Naive thymus-derived CD8-positive, alpha-beta T cell (primary cell): ENCODE measurements at places on chromosomes 6 and 20. TPM values are rescaled to one million over a fixed set of nuclear protein-coding genes. Genes with fewer than 3 reads are reported as not detected.

Gene LY86
- total RNA-seq = 3.0 TPM

Gene CFAP61
- not detected for total RNA-seq

Gene PEX7
- 5.8 TPM for total RNA-seq

Gene TUBB2B
- total RNA-seq = not detected

Gene SLC17A3
- total RNA-seq = not detected

Gene CDSN
- total RNA-seq = not detected

Gene MMP24OS
- total RNA-seq = 83.4 TPM

Gene MYBL2
- 0.13 TPM for total RNA-seq

Gene LRFN2
- not detected for total RNA-seq

Gene GPSM3
- 276 TPM for total RNA-seq

Gene STXBP5
- 37.6 TPM for total RNA-seq

Gene DLK2
- 1.2 TPM for total RNA-seq

Gene POM121L2
- not detected for total RNA-seq

Gene MEP1A
- not detected for total RNA-seq
